Cortex of kidney (tissue), 1 donor: ENCODE measurements at places on chromosomes 12 and 14.

DNA sequence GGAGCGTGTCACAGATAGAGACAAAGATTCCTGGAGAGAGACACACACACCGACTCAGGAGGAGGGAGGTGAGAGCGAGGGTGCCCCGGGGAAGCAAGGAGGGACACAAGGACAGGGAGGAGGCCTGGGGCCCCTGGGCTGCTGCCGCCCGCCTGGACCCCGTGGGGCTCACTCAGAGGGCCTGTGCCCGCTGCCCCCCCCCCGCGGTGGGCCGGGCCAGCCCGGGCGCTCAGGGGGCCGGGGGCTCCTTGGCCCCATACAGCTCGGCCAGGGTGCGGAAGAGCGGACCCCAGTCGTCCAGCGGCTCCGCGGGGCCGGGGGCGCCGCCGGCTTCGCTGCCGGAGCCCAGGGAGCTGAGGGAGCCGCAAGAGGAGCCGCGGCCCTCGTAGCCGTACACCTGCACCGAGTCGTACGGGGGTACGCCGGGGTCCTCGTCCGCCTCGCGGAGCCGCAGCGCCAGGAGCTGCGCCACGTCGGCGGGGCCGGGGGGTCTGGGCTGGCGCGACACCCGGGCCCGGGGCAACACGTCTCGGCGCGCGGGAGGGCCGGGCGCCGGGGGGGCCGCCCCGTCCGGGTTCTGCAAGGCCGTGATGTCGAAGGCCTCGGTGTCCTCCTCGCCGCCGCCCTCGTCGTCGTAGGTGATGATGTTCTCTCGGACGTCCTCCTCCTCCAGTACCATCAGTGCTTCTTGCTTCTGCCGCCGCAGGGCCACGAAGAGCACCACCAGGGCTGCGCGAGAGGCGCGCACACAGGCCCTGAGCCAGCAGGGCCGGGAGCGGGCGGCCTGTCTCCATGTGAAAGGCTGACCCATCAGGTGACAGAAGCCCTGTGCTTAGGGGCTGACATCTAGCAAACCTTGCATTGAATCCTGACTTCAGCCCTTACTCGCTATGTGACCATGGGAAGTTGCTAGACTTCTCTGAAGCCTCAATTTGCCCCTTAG lies 6.0 kb downstream of the PSMB11 start:
- no peak for DNase-seq

GRCh38 chr14:79564371-79564770 lies 646.9 kb downstream of the DIO2 start:
- no peak for DNase-seq

DNA sequence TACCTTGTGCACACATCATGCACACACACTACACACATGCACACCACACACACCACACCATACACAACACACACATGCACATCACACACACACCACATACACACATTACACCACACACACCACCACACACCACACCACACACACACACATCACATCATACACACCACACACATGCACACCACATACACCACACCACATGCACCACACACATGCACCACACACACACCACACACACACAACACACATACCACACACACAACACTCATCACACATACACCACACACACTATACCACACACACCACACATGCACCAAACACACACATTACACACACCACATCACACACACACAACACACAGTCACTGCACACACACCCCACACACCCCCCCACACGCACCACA lies 38.1 kb downstream of the SDR9C7 start:
- DNase-seq: no peak

DNA sequence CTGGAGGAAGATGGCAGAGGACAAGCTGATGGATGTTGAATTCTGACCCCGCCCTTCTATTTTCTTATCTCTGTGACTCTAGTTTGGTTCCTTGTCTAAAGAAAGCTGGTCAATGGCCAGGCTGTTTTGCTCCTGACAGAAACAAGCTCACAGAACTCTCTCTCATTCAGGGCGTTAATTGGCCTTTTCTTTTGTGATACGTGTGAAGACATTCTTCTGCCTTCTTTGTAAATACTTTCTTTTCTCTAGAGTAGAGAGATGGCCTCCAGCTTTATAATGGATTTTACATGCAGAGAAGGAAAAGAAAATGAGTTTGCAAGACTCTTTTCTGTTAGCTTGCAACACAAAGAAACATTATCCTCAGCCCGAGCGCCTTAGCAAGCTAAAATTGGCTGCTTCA lies 492.2 kb upstream of the CCDC196 start:
- no peak for DNase-seq

DNA sequence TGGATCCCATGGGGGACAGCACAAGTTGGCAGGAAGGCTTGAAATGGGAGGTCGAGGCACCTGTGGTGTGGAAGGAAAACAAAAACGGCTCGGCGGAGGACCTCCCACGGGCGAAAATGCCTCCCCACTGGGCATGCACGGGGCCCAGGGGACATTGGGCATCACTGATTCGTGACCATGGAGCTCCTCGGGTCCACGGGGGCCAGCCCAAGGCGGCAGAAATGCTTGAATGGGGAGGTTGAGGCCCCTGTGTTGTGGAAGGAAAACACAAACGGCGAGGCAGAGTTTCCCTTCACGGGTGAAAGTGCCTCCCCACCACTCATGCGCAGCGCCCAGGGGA lies 376.0 kb downstream of the ALG10 start:
- DNase-seq: no peak

DNA sequence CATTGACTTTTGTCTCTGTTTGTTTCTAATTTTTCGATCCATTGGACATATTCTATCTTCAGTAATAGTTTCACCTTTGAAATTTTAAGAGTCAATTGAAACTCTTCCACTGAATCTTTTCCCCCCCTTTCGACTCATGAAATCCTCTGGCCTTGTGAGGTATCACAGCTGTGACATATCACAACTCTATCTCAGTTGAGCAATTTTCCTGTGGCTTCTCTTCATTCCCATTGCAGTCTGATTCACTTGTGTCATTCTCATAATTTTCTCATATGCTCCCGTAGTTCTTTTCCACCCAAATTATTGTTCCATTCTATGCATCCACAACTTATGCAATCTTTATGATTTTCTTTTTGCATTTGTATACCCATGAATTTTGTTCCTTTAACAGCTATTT lies 261.6 kb downstream of the DACT1 start:
- DNase-seq: no peak

- DNase-seq: no peak
These were observed 1.3 kb upstream of the TRIP11 start for GRCh38 chr14:92041203-92041602.

DNA sequence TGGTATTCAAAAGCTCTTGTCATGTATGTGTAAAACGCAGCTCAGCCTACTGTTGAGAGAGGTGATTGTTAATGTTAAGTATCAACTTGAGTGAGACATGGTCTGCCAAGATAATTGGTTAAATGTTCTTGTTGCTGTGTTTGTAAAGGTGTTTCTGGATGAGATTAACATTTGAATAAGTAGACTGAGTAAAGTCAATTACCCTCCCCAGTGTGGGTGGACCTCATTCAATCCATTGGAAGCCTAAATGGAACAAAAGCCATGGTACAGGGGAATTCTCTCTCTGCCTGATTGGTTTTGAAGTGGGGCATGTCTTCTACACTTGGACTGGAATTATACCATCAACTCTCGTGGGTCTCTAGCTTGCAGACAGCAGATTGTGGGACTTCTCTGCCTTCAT lies 63.8 kb upstream of the RERGL start:
- DNase-seq: no peak

DNA sequence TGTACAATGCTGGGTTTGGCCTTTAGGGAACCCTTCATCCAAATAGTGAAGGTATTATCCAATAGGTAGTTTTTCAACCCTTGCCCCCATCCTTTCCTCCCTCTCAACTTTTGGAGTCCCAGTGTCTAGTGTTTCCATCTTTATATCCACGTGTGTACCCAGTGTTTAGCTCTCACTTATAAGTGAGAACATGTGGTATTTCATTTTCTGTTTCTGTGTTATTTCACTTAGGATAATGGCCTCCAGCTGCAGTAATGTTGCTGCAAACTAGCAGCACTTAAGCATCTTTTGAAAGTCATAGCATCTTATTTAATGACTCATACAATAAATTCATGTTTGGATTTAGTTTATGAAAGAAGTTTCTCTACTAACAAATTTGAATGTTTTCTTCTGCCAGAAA lies 442.5 kb downstream of the NELL2 start:
- DNase-seq: no peak

- no peak for DNase-seq
These were observed 124.5 kb downstream of the GPR65 start for GRCh38 chr14:88129306-88130056.

DNA sequence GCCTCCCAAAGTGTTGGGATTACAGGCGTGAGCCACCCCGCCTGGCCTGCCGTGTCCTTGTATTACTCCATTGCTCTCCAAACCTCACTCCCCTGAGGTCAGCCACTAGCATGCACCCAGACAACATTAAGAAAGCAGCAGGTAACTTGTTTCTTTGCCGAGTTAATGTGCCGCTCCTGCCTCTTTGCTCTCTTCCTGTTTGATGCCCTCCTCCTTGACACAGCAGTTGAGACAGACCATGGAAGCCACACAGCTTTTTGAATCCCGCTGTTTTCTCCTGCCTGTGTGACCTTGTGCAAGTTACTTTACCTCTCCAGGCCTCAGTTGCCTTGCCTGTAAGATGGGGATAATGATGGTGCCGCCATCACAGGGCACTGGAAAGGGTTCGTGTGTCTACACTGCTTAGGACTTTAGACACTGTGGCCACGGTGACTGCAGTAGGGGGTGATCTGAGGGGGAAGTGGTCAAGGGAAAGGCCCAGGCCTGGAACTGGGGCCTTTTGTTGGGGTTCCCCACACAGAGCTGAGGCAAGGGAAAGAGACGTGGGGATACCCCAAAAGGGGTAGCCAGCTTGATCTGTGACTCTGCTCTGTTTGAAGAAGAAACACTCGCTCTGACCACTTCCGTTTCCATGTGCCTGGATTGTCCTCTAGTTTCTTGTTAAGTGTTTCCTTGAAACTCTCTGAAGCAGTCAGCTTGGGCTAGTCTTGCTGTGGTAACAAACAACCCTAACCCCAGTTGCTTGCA lies 69.3 kb downstream of the RIN3 start:
- DNase-seq: no peak

DNA sequence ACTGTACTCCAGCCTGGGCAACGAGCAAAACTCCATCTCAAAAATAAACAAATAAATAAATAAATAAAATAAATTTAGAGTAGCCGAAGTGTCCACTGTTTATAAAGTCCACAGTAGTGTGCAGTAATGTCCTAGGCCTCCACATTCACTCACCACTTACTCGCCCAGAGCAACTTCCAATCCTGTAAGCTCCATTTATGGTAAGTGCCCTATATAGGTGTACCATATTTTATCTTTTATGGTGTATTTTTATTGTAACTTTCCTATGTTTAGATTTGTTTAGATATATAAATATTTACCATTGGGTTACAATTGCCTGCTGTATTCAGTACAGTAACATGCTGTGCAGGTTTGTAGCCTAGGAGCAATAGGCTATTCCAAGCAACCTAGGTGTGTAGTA lies 37.9 kb upstream of the GPRC5A start:
- DNase-seq: no peak

DNA sequence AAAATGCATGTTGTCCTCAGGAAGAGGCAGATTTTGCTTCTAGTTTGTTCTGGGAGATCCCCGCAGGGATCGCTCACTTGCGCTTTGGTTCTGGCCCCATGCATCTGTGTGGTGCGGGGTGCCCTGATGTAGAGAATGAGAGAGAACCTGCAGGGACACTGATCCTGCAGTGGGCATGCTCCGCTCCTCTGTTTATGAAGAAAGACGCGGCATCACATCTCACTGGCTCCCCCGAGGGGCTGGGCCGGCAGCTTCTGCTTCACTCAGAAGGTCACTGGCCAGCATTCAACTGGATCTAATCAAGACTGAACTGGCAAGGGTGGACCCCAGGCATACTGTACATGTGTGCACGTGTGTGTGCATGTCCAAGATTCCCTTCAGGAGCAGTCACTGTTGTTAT lies 164.2 kb downstream of the CALM1 start:
- no peak for DNase-seq

DNA sequence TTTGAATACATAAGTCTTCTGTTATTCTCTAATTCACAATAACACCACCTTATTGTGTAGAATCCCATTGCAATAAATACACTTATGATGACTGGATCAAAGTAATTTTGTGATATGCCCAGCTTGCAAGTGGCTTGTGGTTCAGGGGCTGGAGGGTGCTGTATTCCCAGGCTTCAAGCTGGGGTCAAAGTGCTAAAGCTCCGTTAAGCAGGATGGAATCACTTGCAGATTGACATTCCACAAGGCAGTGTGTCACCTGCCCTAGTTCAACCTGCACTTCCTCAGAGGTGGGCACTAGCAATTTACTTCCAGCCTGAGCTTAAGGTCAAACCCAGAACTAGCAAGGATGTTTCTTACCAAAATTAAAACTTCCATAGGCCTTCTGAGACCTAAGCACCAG lies 166.6 kb downstream of the SSPN start:
- DNase-seq: no peak

DNA sequence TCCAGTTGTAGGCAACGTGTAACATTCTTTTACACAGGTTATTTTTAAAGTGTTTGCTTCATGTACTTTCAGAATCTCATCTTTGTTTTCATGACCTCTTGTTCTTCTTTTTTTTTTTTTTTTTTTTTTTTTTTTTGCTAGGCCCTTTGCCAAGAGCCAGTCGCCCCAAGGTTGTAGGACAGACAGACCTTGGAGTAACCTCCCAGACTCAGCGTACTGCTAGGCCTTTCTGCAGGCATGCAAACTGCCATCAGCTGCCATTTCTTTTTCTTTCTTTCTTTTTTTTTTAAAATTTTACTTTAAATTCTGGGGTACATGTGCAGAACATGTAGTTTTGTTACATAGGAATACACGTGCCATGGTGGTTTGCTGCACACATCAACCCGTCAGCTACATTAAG lies 452.3 kb upstream of the MDGA2 start:
- DNase-seq: no peak

GRCh38 chr12:47267571-47267970 lies 187.8 kb upstream of the AMIGO2 start:
- DNase-seq: no peak

GRCh38 chr14:74488786-74489397 lies 4.2 kb downstream of the NPC2 start:
- DNase-seq: no peak

GRCh38 chr12:21946983-21947382 lies 5.8 kb upstream of the ABCC9 start:
- DNase-seq: no peak

DNA sequence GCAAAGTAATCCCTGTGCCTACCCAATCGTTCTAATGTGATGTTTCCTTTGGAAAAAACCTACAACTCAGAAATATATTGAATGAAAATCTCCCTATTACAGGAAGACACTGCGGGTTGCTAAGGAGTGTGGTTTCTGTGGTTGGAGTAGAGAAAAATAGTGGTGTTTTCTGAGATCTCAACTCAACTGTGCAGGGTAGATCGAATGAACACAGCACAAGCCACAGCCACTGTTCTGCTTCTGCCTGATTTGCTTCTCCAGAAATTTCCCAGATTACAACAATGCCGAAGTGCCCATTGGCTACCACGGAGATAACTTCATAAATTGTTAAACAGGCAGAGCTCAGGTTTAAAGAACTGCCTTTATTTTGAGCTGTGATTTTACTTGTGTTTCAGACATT lies 480.4 kb downstream of the DIO2 start:
- DNase-seq: no peak

DNA sequence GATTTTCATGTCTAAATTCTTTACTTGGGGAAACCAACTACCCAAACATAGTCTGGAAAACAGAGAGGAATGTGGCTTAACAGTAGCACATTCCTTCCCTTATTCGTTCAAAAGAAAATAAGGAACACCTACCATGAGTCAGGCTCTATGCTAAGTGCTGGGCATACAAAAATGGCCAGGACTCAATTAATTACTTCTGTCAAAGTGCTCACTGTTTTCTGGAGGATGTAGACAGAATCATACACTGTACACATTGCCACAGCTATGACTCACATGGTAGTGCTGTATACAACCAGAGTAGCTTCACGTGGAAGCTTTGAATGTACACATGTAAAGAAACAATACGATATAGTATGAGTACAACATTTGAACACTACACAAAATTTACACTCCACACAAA lies 50.1 kb downstream of the SLC25A21 start:
- no peak for DNase-seq
